ENCODE measurements at places on chromosomes 6 and 20.

GRCh38 chr6:139325125-139325524 lies 33.3 kb upstream of the TXLNB start:
- no peak for DNase-seq

- no peak for DNase-seq
Observed at GRCh38 chr6:509676-510075, 118.1 kb downstream of the IRF4 start.

DNA sequence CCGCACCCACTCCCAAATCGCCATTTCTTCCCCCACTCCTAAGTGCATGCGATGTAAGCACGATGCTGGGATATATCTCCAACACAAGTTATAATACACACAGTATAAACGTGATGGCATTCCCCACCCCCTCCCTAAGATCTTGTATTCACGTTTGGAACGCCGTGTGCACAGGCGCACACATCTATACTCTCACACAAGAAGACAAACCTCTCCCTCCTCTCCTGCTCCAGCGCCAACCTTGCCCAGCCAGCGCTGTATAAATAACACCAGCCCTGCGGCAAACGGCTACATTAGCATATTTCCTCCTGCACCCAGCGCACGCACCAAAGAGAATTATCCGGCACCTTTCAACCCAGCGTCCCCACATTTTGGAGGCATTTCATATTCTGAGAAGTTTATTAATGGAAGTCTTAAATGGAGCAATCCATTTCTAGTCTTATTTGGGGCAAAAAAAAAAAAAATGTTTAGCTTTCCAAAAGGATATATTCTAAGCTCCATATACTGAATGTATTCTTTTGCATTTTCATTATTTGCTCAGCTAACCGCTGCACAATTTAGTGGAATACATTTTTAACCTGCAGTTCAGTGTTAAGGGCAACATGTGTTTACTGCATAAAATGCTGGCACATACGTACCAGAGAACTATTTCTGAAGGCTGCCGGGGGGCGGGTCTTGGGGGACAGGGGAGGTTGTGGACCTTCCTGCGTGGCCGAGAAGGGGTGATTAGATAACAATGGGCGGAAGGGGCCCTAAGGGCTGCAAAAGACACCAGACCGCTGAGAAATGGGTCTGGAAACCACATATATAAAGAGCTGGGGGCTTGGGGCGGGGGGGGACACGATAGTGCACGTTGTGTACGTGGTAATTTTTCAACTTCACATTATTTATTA lies 1.1 kb upstream of the SLC22A23 start:
- peak; percentile 56 for DNase-seq

GRCh38 chr6:27890445-27891319 lies 21.5 kb downstream of the OR2B2 start:
- peak; percentile 78 for DNase-seq

DNA sequence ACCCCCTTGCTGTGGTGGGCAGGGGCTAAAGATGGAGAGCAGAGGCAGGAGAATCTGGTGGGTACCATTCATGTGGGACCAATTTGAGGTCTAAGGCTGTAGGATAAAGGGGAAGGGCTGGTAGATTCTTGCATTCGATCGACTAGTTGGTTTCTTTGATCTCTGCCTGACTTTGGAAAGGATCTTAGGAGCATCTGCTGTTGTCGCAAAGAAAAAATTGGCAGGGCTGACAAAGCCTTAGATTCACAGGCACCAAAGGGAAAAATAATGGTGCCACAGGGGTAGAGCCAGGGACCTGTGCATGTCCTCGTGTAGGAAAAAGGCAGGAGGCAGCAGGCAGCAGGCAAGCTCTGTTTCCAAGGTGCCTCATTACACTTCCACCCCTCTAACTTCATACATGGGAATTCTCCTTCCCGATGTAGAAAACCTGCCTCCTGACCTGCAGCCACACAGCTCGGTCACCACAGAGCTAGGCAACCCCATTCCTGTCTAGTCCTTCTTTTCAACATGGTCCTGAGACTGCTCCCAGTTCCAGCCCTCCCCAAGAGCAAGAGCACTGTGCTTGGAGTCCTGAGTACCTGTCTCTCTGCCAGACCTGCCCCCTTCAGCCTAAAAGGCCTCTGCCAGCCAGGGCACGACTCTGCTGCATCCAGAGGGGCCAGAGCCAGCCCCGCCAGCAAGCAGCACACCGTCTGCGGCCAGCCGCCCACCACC lies 71.9 kb downstream of the FGD2 start:
- no peak for DNase-seq

DNA sequence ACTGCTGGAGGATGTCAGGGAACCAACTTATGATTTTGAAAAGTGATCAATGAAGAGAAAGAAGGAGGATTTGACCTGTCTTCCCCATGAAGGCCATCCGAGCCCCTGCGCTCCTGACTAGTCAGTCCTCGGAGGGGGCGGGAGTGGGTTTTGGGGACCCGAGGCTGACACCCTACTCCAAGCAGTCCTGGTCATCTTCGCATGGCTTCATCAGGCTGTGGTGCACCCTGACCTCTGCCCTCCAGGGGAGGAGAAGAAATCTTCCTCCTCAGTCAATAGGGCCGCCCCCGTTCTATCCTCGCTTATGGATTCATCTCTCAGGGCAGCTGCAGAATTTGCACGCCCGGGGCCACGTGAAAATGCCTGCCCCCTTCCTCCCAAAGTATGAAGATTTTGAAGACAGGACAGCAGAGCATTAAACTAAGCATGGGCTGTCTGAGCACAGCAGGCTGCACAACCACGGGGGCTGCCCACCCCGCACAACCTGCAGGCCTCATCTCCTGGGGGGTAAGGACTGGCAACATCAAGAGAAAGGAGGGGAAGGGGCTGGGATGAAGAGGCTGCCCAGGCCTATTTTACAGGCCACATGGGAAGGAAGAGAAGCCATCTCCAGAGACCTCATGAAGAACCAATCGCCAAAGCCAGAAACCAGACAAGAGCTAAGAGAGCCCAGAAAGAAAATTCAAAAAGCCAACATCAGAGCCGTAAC lies 138.1 kb upstream of the PHACTR3 start:
- no peak for DNase-seq

DNA sequence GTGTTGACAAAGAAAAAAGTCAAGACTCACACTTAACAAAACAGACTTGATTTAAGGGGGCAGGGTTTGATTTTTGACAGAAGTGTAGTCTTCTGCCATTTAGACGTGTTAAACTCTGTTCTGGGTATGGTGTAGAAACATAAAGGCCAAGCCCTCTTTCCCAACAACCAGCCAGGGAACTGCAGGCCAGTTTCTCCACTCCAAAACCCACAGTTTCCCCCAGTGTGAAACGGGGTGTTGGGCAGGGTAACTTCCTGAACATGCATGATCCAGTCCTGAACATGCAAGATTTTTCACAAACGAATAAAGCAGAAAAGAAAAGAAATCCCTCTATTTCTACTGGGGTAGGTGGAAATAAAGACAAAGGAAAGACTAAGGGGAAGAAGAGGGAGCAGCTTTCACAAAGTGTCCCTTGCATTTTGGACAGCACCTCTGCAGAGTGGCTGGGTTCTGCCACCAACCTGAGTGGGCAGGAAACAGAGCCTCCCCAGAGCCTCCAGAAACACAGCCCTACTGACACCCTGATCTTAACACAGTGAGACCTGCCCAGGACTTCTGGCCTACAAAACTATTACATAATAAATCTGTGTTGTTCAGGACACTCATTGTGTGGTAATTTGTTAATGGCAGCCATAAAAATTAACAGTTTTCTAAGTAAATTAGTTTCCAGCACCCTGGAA lies 7.5 kb downstream of the APMAP start:
- DNase-seq = no peak

GRCh38 chr6:83436674-83437073 lies 5.8 kb upstream of the ME1 start:
- no peak for DNase-seq

DNA sequence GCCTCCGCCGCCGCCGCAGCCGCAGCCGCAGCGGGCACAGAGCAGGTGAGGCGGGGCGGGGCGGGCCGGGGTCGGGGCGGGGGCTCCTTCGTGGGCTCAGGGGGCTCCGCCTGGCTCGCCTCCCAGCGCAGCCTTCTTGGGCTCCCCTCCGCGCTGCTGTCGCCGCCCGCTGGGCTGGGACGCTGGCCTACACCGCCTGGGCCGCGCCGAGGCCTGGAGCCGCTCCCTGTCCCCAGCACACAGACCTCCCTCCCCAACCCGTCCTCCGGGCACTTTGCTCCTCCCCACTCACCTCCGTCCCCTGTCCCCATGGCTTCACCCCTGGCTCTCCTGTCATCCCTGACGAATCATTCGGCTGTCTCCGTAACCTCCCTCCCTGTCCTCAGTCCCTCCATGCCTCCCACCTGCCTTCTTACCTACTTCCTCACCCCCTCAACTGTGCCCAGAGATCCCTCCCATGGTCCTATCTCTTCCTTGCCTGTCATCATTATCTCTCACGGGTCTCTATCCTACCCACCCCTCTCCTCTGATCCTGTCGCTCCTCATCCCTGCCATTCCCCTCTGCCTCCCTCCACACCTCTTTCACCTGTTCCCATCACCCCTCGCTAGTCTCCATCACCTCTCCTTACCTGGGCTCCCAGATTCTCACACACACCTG lies 512 bp downstream of the TTBK1 start:
- no peak for DNase-seq

DNA sequence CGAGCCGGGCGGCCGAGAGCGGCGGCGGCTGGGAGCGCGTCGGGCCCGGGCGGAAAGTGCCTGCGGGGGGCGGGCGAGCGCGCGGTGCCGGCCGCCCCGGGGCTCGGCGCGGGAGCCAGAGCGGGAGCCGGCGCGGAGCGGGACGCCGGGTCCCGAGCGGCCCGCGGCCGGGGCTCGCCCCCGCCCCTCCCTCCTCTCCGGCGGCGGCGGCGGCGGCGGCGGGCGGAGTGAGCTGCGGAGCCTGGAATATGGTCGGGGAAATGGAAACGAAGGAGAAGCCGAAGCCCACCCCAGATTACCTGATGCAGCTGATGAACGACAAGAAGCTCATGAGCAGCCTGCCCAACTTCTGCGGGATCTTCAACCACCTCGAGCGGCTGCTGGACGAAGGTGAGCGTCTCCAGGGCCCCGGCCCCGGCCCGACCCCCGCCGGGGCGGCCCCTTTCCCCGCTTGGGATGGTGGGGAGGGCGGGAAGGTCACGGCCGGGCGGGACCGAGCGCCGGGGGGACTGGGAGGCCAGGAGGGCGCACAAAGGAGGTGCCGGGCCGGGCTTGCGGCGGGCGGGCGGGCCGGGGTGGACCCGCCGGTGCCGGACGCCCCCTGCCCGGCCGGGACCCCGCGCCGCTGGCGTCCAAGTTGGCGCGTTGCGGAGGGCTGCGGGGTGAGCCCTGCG lies 565 bp downstream of the QKI start:
- DNase-seq = peak; percentile 37

GRCh38 chr20:63097336-63097831 lies 90.6 kb upstream of the BHLHE23 start:
- DNase-seq = no peak

DNA sequence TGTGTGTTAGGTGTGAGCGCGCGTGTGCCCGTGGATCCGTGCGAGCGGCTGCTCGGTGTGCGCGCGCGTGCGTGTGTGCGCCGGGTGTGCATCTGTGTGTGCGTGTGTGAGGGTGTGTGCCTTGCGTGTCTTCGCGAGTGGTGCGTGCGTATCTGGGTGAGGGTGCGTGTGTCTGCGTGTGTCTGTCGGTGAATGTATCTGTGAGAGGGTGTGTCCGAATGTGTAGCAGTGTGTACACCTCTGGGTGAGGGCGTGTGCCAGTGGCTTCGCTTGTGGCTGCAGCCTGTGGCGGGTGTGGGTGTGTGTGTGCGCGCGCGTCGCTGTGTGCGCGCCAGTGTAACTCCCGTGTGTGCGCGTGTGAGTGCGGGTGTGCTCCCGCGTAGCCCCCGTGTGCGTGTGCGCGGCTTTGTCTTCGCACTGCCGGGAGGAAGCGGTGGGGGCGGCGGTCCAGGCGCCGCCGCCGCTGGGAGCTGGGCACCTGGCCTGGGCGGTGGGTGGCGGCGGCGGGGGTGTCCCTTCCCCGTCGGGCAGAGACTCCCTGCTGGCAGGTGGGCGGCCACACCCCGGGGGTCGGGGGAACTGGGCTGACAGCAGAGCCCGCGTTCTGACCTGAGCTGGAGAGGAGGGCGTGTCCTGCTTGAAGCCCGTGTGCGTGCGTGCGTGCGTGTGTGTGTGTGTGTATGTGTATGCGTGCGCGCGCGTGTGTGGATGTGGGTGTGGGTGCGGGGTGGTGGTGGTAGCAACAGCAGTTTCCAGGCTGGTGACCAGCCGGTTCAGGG lies 61.3 kb upstream of the EPB41L1 start:
- peak; percentile 45 for DNase-seq

- no peak for DNase-seq
Observed at GRCh38 chr6:144377586-144378210, 92.6 kb downstream of the UTRN start.

GRCh38 chr20:3040086-3040485 lies 3.3 kb upstream of the GNRH2 start:
- no peak for DNase-seq

GRCh38 chr20:50292591-50293283 lies 102.1 kb downstream of the CEBPB start:
- no peak for DNase-seq

DNA sequence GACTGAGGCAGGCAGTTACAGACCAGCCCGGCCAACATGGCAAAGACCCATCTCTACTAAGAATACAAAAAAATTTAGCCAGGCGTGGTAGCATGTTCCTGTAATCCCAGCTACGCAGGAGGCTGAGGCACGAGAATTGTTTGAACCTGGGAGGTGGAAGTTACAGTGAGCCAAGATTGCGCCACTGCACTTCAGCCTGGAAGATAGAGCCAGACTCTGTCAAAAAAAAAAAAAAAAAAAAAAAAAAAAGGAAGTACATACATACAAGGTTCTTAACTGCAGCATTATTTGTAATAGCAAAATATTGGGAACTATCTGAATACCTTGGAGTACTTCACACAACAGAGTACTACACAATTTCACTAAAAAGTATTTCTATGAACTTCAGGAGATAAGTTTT lies 183.5 kb upstream of the OLIG3 start:
- no peak for DNase-seq

DNA sequence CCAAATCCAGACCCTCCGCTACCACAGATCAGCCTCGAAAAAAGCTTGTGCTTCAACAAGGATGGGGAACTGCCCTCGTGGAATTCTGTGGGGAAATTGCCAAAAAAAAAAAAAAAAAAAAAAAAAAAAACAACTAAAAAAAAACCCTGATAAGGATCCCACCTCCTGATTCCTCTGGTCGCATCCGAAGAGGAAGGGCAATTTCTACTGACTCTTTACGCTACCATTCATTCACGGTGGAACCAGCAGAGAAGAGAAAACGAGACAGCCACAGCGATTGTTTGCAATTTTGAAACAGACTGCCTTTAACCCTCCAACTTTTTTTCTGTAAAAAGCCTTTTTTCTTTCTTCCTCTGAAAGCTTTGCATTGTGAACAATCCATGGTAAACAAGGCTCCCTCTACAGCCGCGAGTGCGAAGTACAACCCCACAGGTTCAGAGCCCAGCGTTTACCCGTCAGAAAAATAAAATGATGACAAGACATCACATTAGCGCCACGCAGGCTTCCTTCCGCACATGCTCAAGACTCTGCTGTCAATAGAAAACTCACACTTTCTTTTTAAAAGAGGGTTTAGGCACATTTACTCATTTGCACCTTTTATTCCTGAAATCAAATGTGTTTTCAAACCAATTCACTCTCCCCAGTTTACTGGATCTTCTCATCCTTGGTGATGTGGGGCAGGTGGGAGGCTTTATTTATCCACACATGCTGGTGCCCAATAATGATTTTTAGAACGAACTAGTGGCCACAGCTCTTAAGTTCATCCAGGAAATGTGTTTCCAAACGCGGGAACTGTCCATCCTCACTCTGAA lies 100.0 kb downstream of the NOL4L start:
- DNase-seq = peak; percentile 89

Data from CD4-positive, alpha-beta T cell treated with Interleukin-17A for 4 hours (primary cell).